ENCODE measurements at places on chromosomes 7 and 10.

GRCh38 chr10:113183573-113183972, 233.5 kb downstream of the TCF7L2 start:
- DNase-seq = no peak

DNA sequence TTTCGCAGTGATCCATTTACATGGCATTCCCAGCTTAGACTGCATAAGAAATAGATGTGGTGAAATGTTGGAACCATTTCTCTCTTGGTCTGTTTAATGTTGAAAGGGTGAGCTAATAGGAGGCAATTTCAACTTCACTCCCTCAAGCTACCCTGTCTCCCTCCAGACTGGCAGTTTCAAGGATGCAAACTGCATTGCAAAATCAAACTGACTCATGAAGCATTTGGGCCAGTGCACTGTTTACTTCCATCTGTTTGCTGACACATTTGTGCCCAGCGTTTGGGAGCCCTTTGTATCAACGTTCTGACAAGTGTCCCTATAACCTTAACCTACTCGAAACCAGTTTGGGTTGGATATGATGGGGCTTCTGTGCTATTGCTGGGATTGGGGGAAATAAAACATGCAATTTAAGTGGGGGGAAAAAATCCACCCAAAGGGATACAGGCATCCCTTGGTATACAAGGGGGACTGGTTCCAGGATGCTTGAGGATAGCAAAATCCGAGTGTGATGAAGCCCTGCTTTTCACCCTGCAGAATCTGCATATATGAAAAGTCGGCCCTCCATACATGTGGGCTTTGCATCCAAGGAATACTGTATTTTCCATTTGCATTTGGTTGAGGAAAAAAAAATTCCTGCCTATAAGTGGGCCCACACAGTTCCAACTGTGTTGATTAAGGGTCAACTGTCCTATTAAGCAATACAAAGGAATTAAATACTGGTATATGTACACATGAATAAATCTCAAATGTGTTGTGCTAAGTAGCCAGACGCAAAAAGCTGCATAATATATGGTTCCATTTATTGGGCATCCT, 15.6 kb downstream of the RHEB start:
- peak; percentile 69 for DNase-seq

DNA sequence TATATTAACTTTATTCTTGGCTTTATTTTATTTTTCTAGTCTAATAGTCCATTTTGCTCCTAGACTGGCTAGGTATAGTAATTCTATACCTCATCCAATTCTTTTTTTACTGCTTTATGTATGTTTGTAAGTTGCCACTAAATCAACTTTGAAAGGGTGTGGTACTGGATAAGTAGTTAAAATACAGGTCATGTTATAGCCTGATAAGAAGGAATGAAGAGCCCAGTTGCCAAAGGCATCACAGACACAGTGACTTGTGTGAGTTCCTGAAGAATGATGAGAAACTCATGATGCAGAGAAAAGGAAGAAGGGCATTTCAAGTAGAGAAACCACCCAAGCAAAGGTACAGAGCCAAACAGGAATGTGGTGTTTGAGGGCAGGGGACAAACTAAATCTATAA, 27.3 kb downstream of the NAPEPLD start:
- DNase-seq = no peak

- no peak for DNase-seq
Observed at GRCh38 chr7:135300913-135301765, 67.5 kb downstream of the STRA8 start.

- DNase-seq = no peak
Observed at GRCh38 chr7:44076101-44076895, 6.0 kb downstream of the POLM start.

- no peak for DNase-seq
Observed at GRCh38 chr10:71963351-71964097, 671 bp upstream of the CHST3 start.

- DNase-seq = no peak
Observed at GRCh38 chr7:44802418-44803025, 6.0 kb downstream of the PPIA start.

- DNase-seq = no peak
Observed at GRCh38 chr10:117684672-117685211, 142.2 kb downstream of the EMX2 start.

DNA sequence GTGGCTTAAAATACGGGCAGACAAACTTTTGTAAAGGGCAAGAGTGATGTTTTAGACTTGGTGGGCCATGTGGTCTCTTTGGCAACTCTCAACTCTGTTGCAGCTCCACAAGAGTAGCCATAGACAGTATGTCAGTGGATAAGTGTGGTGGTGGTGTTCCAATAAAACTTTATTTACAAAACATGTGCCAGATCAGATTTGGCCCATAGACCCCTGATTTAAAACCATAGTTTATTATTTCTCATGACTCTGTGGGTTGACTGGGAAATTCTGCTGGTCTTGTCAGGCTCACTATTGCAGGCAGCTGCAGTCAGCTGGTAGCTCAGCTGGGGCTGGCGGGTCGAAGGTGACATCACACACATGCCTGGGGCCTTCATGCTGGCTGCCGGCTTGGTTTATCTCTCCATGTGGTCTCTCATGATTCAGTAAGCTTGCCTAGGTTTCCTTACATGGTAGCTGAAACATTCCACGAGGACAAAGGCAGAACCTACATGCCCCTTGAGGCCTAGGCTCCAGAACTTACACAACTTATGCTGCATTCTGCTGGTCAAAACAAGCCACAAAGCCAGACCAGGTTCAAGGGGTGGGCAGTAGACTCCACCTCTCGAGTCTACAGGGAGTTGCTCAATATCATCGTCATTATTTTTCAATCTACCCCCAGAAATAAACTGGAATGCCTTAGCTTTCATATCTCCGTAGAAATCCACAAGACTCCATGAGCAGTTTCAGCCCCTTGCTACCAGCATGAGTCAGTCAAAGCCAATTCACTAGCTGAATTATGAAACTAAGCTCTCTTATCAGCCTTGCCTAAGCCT, 245.7 kb downstream of the WDR11 start:
- DNase-seq = peak; percentile 91

GRCh38 chr7:13743226-13743625, 246.2 kb downstream of the ETV1 start:
- peak; percentile 19 for DNase-seq

DNA sequence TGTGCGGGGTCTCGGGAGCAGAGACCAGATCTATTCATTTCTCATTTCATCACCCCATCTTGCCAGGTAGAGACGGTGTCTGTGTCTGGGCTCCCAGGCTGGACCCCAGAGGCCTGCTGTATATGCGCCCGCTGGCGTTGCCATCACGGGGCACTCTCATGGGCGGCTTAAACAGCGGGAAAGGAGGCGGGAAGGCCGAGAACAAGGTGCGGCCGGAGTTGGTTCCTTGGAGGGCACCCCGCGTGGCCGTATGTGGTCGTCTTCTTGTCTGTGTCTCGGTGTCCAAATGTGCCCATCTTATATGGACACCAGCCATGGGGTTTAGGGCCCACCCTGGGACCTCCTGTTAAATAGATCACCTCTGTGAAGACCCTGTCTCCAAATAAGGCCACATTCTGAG, 2.1 kb upstream of the CFAP46 start:
- no peak for DNase-seq

- DNase-seq = no peak
Observed at GRCh38 chr7:133860628-133861335, 266.4 kb upstream of the LRGUK start.

DNA sequence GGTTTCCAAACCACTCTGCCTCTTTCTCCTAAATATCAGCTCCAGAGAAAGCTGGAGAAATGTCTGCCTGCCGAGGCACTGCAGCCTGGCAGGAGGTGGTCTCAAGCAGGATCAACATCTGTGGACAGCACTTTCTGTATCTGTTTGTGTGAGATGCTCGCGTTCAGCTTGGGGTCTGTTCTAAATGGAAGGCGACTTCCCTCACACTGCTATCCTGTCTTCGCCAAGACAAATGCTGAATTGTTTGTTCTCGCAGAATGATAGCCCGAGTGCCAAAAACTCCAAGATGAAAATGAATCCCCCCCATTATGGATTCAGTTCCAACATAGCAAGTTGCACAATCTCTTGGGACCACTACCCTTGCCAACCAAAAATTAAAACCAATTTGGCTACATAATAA, 72.2 kb upstream of the PALS2 start:
- DNase-seq = no peak

GRCh38 chr7:2724453-2725177, 36.6 kb downstream of the AMZ1 start:
- no peak for DNase-seq

DNA sequence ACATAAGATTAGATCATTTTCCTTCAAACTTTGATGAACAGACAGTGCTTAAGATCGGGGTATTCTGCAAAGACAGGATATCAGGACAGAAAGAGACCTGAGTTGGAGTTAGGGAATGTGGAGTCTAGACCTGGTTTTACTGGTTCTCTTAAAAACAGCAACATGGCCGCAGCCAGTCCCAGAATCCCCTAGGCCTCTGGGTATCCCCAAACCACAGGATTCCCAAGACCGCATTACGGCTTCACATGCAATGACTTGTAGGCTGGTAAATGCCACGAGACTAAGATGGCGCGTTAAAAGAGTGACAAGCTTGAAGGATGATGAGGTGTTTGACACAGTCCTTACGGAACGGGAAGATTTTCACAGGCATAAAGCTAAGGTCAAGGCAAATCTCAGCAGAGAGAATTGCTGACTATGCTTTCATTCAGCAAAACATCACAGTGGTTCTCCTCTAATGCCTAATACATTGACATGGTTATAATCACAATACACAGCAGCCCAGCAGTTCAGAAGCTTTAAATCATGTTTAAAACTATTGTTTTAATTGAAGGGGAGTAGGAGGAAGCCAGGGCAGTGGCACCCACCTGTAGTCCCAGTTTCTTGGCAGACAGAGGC, 32.9 kb downstream of the MPP7 start:
- no peak for DNase-seq

DNA sequence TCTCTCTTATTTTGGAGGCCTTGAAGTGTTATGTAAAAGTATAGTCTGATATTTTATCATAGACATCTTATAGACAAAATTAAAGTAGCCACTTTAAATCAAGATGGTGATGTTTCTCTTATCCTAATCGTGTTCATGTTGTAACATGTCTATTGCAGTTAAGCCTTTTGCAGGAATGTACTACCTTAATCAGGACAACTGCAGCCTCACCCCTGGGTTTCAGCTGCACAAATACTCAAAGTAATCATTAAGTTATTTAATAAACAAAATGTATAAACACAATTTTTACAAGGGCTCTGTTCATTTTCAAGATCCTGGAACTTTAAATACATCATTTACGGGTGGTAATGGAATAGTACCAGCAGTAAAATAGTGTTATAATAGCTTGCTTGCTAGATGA, 14.4 kb upstream of the KIF5B start:
- no peak for DNase-seq

DNA sequence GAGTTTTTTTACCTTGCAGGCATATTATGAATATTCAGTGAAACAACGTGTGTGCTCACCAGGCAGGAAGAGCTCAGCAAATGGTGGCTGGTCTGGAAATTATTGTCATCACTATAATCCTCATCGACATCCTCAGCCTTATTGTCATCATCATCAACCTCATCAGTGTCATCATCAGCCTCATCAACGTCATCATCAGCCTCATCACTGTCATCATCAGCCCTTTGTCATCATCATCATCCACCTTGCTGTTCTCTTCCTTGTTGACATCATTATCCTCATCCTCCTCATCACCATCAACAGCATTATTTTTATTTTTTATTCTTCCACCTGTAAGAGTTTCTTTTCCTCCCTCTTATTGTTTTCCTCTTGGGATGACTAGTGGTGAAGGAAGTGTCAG, 142.3 kb upstream of the GPR26 start:
- no peak for DNase-seq

- peak; percentile 77 for DNase-seq
Observed at GRCh38 chr7:77550586-77550985, 13.5 kb downstream of the PTPN12 start.

DNA sequence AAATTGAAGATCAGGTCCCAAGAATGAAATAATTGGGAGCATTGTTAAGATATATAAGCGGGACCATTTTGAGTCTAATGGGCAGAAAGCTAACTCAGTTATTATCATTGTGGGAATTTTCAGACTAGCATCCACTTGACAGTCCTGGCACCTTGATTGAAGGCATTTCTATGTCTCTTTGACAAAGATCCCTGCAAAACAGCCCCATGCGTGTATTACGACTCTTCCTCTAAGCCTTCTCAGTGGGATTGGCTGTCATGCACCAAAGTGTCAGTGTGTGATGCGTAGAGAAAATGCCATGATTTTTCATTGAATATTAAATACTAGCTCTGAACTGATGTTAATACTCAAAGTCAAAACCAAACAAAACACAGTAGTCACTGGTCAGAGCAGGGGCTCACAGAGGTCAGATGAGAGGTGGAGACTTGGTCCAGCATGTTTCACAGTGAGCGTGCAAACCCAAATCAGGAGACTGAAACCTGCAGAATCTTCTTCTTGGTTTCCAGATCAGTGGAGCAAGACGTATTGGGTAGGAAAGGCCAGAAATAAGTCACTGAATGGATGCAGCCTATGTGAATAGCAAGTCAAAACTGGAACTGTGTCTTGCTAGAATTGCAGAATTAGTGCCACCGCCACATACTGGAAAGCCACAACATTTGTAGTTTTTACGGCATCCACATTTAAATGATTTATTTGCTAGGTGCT, 303.6 kb upstream of the AKR1E2 start:
- DNase-seq = no peak

GRCh38 chr7:127189886-127190285, 62.9 kb downstream of the GRM8 start:
- DNase-seq = no peak

DNA sequence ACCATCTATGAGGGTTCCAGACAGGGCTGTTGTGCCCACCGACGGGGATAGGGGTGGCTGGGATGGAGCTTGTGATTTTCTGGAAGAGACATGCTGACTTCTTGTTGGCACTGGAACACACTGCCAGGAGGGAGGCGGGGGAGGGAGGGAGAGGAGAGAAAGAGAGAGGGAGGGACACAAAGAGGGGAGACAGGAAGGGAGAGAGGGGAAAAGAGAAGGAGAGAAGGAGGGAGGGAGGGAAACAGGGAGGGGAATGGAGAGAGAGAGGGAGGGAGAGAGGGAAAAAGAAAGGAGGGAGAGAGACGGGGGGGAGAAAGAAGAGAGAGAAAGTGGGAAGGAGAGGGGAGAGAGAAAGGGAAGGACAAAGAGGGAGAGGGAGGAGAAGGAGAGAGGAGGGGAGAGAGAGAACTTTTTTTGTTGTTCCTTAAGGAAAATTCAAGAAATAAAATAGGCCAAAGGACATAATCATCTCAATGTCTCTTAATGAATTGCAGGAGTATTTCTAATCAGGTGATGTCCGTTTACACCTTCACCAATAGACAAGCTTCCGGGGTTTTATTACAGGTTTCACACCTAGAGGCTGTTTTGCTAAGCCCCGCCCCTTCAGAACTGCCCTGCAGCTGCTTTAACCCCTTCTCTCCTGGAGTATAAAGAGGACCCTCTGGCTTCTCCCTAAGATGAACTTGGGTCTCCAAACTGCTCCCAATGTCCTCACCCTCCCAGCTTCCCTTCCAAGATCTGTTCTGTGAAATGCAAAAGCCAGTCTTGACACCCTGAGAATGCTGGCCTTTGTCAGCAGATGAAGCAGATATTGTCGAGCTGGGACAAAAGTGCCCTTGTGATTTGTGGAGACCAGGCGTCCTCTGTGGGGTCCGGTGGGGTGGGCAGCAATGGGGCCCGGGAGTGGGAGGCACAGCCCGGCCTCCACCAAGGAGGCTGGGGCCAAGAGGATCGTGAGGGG, 82.0 kb upstream of the GTF2IRD1 start:
- DNase-seq = no peak

Measured in astrocyte of the spinal cord (primary cell).